ENCODE measurements at places on chromosomes 16 and 17. TPM values are rescaled to one million over a fixed set of nuclear protein-coding genes. Genes with fewer than 3 reads are reported as not detected.

The ARHGAP44 gene
- 0.16 TPM for total RNA-seq

DNA sequence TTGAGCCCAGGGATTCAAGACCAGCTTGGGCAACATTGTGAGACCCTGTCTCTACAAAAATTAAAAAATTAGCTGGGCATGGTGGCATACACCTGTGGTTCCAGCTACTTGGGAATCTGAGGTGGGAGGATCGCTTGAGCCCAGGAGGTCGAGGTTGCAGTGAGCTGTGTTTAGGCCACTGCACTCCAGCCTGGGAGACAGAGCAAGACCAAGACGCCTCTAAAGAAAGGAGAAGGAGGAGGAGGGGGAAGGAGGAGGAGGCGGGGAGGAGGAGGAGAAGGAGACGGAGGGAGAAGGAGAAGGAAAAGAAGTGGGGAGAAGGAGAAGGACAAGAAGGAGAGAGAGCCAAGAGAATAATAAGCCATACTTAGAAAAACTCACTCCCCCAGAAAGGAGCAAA is 35.9 kb downstream of the STXBP4 start:
- no peak overlapping the region for H3K4me3 ChIP-seq
- no peaks in the 10 kb centered on the region for H3K27me3 ChIP-seq
- no peak overlapping the region for H3K27ac ChIP-seq

The KRTAP16-1 gene
- total RNA-seq: not detected

DNA sequence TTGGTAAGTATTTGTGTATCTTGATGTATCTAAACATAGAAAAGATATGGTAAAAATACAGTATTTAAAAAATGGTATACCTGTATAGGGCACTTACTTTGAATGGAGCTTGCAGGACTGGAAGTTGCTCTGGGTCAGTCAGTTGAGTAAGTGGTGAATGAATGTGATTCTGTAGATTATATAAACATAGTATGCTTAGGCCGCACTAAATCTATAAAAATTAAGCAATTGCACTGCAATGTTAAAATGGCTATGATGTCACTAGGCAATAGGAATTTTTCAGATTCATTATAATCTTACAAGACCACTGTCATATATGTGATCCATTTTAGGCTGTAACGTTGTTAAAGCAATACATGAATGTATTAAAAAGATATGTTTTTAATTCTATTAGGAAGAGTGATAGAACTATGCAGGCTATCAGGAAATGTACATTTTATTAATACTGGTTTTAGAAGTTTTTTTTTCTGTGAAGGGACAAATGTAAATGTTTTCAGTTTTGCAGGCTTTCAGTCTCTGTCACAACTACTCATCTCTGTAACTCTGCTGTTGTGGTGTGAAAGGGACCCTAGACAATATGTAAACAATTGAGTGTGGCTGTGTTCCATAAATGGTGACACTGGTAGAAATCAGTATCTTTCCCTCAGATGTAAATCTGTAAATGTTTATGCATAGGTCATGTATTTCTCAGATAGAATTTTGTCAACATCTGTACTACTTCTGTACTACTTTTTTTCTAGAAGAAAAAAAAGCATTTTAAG is 10.5 kb downstream of the CBFB start:
- H3K36me3 ChIP-seq: peaks cover 65% of the 10 kb centered on the region
- no peaks in the 10 kb centered on the region for H3K4me1 ChIP-seq

- H3K36me3 ChIP-seq: no peaks in the 10 kb centered on the region
- DNase-seq: no peak
- peaks cover 6% of the 10 kb centered on the region for H3K4me1 ChIP-seq
- no peak overlapping the region for H3K4me3 ChIP-seq
Measured at GRCh38 chr16:81720973-81721906, 57.9 kb upstream of the PLCG2 start.

DNA sequence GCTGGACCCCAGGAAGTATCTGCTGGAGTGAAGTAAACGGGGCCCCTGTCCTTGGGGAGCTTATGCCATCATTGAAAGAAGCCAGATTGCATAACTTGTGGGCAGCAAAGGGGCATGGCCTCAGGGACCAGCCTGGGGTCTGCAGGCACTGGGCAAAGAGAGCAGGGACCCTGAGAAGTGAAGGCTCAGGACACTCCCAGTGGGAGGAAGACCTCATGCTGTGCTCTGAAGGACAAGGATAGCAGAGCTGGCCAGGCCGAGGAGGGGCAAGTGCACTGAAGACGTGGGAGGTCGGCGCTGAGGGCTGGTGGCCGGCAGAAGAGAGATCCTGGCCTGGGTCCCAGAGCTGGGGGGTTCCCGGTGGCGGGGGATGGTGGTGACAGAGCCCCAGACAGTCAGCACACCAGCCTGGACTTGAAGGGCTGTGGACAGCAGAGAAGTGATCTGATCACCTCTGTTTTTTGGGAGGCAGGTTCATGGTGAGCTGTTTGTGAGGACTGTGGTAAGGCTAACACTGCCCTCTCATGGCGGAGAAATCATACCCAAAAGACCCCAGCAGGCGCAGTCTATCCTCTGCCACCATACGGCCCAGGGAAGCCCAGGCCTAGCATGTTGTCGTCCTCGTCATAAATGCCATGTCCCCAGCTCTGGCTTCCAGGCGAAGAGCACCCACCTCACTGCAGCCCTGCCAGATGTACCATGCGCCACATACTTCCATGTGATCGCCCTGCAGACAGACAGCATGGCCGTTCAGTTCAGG is 7.1 kb upstream of the CNP start:
- DNase-seq: peak; percentile 65
- H3K27me3 ChIP-seq: no peaks in the 10 kb centered on the region
- peak overlapping the region; percentile 28 for H3K27ac ChIP-seq
- H3K4me1 ChIP-seq: peaks cover 23% of the 10 kb centered on the region
- no peak overlapping the region for H3K4me3 ChIP-seq
- no peaks in the 10 kb centered on the region for H3K36me3 ChIP-seq

DNA sequence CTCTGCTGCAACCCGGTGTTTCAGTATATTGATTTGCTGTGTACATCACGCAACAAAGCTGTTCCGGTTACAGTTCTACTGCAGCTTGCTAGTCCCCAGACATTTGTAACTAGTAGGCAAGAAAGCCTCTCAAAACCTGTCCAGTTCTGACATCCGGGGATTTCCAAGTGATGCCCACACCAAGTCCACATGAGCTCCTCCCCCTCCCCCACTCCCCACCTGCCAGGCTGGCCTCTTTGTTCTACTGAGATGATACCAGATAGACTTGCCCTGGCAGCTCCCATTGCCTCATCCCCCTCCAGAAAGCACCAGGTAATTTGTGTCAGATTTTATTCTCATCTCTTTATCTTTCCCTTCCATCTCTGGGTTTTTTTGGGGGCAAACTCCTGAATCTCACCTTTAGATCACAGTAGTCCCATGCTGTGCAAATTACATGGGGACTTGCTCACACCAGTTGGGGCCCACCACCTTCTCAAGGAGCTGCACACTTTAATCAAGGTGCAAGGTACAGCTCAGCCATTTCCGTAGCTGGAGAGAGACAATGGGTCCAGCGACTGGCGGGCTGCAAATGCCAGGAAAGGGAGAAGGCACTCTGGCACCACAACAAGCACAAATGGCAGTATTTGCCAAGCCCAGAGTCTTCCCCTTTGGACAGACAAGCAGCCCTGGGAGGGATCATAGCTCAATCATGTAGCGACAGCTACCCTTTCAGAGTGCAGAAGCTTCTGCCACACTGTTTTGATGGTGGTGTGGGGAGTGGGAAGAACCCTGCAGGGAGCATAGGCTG is 183.1 kb downstream of the CYLD start:
- no peak overlapping the region for H3K27ac ChIP-seq
- peaks cover 2% of the 10 kb centered on the region for H3K27me3 ChIP-seq

GRCh38 chr17:67998466-67998865 is 2.2 kb upstream of the C17orf58 start:
- H3K4me1 ChIP-seq: peaks cover 12% of the 10 kb centered on the region
- no peaks in the 10 kb centered on the region for H3K27me3 ChIP-seq
- no peak overlapping the region for H3K4me3 ChIP-seq
- no peak for DNase-seq
- no peak overlapping the region for H3K27ac ChIP-seq

The KRT16 gene
- total RNA-seq: not detected

- DNase-seq: no peak
- peaks cover 92% of the 10 kb centered on the region for H3K27me3 ChIP-seq
- no peak overlapping the region for H3K27ac ChIP-seq
- H3K4me3 ChIP-seq: no peak overlapping the region
- H3K36me3 ChIP-seq: no peaks in the 10 kb centered on the region
Measured at GRCh38 chr16:3988824-3989223, 108.3 kb upstream of the CREBBP start.

The PRSS33 gene
- total RNA-seq: not detected

- H3K4me3 ChIP-seq: no peak overlapping the region
- no peak for DNase-seq
- H3K4me1 ChIP-seq: no peaks in the 10 kb centered on the region
- H3K36me3 ChIP-seq: no peaks in the 10 kb centered on the region
- no peak overlapping the region for H3K27ac ChIP-seq
Measured at GRCh38 chr16:10847176-10847575, 28.6 kb upstream of the TVP23A start.

All from K562 (cell line).